ENCODE measurements at places on chromosomes 12 and 14.

DNA sequence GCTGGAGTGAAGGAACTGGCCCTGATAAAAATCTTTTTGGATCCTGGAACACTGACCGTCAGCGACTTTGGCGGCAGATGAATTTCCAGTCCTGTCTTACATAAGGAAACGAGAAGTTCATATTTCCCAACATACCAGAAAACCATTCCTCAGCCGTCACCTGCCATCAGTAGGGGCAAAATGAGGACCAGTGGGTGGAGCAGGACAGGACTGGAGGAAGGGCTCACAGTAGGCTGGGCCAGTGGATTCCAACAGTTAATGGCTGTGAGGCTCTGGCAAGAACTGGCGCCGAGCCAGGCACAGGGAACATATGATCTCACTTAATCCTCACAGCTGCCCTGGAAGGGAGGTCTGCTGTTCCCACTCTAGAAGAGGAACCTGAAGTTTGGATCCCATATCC lies 67.2 kb upstream of the FAM181A start:
- no peak for DNase-seq

DNA sequence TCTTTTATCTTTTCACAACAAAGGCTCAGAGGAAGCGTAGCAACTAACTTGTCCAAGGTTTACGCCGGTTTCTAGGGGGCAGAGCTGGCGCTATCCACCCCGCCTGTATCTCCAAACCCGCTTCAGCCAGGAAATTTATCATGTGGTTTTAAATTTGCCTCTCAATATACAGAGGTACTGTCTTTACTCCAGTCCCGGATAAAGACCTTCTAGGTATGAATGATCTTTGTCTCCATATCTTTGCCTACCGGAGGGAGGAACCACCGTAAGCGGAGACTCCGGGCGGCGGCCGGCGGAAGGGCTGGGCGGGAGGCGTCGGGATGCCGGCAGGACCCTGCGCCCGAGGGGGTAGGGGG lies 693 bp upstream of the RIMKLB start:
- DNase-seq, result no peak

GRCh38 chr12:113134071-113134470 lies 1.5 kb downstream of the RASAL1 start:
- no peak for DNase-seq

GRCh38 chr12:108788076-108788782 lies 56.9 kb upstream of the CORO1C start:
- DNase-seq, result no peak

GRCh38 chr12:94165138-94165537 lies 16.8 kb downstream of the PLXNC1 start:
- DNase-seq, result no peak

DNA sequence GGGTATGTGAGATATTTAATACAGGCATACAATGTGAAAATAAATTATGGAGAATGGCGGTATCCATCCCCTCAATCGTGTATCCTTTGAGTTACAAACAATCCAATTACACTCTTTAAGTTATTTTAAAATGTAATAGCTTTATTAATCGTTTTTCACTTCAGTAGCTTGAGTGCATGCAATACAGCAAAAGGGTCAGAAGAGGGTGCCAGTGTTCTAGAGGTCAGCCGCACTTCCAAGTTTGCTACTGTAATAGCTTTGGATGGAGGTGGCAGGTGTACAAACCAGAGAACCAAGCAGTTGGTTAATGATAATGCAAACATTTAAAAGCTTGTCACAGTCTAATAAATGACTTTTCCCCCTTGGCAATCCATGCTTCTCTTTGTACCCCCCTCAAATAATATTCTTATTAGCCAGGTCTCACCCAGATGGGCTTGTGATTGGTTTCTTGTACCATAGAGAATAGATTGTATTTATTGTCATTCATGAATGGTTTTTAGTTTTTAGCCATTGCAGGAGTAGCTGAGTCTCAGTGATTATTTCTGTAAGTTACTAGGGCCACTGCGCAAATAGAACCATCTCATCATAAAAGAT lies 127.0 kb downstream of the ERC1 start:
- peak; percentile 63 for DNase-seq

GRCh38 chr12:70080566-70080965 lies 162.7 kb upstream of the CNOT2 start:
- DNase-seq, result no peak

GRCh38 chr14:32825058-32825457 lies 113.6 kb upstream of the NPAS3 start:
- DNase-seq, result no peak

- DNase-seq, result no peak
Observed at GRCh38 chr12:107525719-107526554, 159.7 kb upstream of the PWP1 start.

DNA sequence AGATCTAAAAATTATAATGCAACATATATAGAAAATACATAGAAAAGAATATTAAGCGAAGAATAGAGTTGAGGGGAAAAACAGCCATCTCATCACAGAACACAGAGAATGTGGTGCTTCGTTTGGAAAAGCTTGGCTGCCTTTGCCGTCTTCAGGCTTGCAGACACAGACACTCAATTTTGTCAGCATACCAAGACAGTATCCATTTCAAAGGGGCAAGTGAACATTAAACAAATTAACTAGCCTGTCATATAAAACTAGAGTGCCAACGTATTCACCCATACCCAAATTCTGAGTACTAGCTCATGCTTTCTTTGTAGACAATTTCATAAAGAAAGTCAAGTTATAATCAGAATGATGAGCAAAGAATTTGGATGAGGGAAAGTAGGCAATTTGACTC lies 40.5 kb downstream of the DMAC2L start:
- DNase-seq, result no peak

- no peak for DNase-seq
Observed at GRCh38 chr12:71782017-71782416, 27.4 kb downstream of the RAB21 start.

GRCh38 chr14:69666112-69666511 lies 54.7 kb downstream of the SUSD6 start:
- no peak for DNase-seq

DNA sequence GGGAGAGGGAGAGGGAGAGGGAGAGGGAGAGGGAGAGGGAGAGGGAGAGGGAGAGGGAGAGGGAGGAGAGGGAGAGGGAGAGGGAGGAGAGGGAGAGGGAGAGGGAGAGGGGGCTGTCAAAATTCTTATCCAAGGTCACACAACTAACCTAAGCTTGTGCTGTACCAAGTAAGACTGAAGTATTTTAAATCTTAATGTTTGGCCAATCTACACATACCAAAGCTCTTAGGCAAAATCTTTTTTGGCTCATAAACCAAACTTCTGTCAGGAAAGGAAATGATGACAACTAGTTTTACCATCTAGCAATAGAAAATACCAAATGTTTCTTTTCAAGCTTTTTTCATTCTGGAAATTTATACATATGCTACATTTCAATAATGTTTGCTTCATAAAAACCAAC lies 33.8 kb downstream of the CCDC38 start:
- no peak for DNase-seq

DNA sequence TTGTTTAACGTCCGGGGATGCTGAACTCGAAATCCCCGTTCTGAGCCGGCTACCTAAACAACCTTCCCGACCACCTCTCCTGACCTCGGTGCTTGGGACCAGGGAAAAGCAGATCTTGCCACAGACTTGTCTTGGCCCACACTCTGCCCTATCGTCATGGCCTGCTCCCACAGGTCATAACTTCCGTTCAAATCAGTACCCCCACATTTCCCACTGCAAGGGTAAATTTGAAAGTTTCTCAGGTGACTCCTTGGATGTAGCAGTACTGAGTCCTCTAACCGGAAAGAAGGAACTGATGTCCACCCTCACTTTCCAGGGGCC lies 612 bp upstream of the RBM23 start:
- no peak for DNase-seq

GRCh38 chr14:99137913-99138571 lies 134.0 kb downstream of the BCL11B start:
- no peak for DNase-seq

- no peak for DNase-seq
Observed at GRCh38 chr12:70251226-70251625, 8.0 kb downstream of the CNOT2 start.

DNA sequence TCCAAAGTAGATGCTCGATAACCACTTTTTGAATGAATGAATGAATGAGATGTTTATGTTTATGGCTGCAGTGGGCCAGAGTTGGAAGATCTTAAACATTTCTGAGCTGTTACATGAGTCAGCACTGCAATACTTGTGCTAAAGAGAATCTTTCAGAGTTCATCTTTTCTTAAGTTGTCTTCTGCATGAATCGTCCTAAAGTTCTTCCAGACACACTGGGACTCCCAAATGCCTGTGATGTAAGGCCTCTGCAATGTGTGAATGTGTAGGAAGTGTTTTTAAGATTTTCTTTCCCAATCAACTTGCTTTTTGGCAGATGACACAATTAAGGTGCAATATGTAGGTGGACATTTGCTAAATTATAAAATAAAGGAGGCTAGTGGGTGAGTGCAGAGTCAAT lies 50.3 kb upstream of the TRIM9 start:
- DNase-seq, result no peak

GRCh38 chr14:101109981-101110728 lies 206.6 kb upstream of the RTL1 start:
- no peak for DNase-seq

- no peak for DNase-seq
Observed at GRCh38 chr12:63916561-63917476, 72.3 kb downstream of the SRGAP1 start.

- DNase-seq, result no peak
Observed at GRCh38 chr12:98612696-98613334, 19.3 kb downstream of the SLC25A3 start.

DNA sequence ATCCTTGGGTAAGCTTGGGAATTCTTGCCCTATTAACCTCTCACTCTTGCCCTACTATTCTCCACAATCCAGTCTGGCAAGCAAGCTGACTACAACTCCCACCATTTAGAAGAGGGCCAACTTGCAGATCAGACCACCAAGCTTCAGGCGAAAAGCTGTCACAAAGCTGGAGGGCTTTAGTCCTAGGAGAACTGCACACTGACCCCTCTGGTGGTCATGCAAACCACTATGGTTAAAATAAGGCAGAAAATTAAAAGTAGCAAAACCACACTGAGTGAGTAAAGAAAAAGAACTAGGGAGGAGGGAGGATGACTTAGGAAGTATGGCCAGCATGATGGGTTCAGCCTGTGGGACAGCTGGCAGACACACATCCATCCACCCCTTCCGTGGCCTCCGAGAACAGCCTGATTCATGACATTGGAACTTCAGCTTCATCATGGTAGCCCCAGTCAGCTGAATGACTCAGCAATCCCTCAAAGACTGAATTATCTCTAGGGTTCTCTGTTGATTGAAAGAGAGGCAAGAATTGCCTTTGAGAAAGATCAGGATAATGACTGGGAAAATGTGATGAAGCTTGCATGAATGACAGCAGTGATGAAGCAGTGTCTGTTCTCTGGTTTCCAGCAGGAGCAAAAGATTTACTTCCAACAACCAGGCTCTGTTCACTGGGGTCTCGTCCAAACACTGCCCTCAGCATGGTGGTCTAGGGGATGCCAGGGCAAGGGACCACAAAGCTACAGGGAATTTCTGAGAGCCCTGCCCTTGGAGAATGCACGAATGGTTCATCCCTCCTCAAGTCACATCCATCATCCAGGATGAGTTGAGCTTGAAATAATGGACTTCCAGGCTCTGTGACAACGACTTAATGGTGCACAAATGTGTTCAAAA lies 24.4 kb downstream of the PITPNM2 start:
- no peak for DNase-seq

DNA sequence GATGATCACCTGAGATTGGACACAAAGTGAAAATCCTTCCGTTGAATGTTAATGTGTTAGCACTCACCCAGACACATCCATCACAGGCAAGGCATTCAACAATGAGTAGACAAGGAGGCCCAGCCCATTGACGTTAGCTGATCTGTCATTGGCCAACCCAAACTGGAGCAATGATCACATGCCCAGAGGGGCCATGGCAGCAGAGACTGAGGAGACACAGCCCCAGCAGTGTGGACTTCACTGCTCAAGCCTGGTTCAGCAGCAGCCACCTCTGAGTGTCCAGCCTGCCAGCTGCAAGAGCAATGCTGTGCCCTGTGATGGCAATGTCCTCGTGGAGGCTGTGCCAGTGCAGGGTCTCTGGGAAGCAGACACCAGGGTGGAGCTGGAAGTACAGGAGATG lies 622.2 kb downstream of the AACS start:
- DNase-seq, result no peak

DNA sequence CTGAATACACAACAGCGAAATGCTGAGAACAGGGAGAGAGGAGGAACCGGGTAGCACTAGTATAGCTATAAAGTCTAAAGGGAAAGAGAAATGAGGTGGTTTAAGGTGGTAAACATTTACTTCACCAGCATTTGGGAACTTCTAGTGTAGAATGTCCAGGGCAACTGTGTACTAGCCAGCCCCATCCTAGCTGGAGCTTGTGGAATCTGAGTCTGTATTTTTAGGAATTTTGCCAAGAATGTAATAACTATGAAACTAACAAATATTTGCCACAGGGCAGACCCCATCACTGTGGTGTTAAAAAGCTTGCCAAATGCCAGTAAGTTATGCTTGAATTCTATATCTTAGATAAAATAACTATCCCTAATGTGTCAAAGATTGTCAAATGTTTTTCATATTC lies 398.9 kb upstream of the MIS18BP1 start:
- no peak for DNase-seq

- no peak for DNase-seq
Observed at GRCh38 chr14:81416981-81417380, 16.9 kb upstream of the STON2 start.

DNA sequence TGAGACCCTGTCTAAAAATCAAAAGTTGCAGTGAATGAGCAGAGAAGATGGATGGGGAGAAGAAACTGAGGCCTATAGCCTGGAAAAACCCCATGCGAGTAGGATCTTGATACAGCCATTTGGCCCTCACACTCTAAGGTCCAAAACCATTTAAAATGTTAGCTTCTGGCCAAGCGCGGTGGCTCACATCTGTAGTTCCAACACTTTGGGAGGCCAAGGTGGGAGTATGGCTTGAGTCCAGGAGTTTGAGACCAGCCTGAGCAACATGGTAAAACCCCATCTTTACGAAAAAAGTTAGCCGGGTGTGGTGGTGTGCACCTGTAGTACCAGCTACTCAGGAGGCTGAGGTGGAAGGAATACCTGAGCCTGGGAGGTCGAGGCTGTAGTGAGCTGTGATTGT lies 19.8 kb downstream of the VRTN start:
- no peak for DNase-seq

- no peak for DNase-seq
Observed at GRCh38 chr14:55450987-55451386, 10.6 kb upstream of the TBPL2 start.

DNA sequence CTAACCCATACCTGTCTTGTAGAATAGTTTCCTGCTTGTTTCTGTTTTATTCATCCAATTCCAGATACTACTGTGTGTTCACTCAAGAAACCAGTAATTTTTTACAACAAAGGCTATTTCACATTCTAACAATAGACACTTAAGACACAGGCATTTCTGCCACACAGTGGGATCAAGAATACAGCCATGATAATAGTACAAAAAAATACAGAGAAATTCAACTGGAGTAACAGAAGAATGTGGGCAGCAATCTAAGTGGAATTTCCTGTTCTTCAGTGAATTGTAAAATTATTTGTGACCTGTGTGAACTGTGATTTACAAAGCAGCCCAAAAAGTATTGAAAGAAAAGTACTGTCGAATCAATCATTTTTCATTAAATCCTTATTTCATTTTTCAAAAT lies 282.9 kb downstream of the CCER1 start:
- no peak for DNase-seq

- DNase-seq, result no peak
Observed at GRCh38 chr14:58749066-58749669, 111.4 kb downstream of the DACT1 start.

- DNase-seq, result peak; percentile 69
Observed at GRCh38 chr12:89353823-89354611, 1.7 kb upstream of the DUSP6 start.

- DNase-seq, result no peak
Observed at GRCh38 chr12:108235197-108235984, 103.7 kb downstream of the CMKLR1 start.

GRCh38 chr12:22551624-22552023 lies 7.3 kb upstream of the C2CD5 start:
- no peak for DNase-seq

All from activated T-cell treated with anti-CD3 and anti-CD28 coated beads, Interleukin-2, amount 50 U/mL, for 1 hour (primary cell).